ENCODE measurements at places on chromosomes 6 and 20.

GRCh38 chr20:56411759-56412472, at the start of gene CASS4:
Gene CASS4, plus strand, starts transcription at chr20:56412260. Its CDS starts 199 bp downstream, at chr20:56412459.
- DNase-seq: no peak

DNA sequence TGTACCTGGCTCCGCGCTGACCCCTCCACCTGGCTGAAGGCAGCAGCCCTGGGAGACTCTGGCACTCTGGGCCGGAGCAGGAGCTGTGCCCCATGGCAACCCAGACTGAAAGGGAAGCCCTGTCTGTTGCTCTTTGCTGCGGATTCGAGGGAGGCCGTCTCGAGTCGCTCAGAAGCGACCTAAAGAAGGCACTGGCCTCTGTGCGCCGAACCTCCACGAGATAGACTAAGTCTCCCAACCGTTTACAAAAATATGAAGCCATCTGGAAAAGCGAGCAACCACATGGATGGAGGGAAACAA, 10.5 kb upstream of the TBX18 start:
- DNase-seq: no peak

DNA sequence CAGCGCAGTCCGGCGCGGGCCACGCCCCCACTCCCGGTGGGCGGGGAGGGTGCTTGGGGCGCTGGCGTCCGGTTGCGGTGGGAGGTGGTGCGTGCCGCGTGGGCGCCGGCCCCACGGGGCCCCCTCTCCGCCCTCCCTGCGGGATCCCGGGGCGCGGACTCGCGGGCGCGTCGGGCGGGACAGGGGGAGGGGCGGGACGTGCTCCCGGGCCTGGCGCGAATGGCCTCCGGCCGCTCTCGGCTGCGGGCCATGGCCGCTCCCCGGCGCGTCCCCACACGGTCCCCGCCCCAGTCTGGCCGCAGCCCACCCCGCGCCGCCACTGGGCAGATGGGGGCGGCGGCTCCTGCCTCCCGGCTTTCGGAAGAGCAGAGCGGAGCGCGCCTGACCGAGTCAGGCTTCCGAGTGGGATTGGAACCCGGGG, 771 bp upstream of the PPP1R3G start:
- DNase-seq: no peak

GRCh38 chr20:9375221-9375681, 139.1 kb upstream of the LAMP5 start:
- no peak for DNase-seq
